GM18507 (cell line): ENCODE measurements at places on chromosomes 6 and 20.

GRCh38 chr6:161434921-161435747, 161.3 kb upstream of the AGPAT4 start:
- DNase-seq: no peak

DNA sequence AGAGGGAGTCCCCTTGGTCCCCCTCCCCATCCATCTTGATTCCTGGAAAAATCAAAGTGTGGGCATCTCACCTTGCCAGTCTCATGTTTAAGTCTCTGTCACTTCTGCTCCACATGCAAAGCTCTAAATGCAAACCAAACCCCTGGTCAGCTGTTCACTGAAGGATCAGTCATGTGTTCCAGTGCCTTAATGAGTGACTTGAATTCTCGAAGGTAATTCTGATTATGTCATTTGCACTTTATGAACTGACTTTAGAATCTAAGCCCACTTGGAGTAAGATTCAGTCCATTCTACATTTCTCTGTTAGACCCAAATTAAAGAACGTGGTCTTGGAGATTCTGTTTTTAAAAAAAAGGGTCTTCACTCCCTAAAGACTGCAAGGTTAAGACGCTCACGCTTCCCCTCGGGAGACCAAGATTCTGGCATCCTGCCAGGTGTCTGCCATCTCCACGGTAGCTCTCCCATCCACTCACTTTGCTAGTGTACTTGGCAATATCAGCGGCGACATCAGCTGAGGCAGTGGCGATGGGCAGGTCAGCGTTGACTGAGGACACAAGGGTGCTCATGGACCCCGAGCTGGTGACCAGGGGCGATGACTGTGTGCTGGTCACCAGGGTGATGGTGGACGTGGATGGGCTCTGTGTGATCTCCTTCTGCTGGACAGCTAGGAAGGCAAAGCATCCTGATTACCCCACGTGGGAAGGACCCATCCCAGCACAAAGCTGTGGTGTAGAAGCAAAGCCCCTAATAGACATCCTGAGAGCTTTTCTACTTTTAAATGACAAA, 120.5 kb downstream of the ZMYND8 start:
- DNase-seq: no peak

DNA sequence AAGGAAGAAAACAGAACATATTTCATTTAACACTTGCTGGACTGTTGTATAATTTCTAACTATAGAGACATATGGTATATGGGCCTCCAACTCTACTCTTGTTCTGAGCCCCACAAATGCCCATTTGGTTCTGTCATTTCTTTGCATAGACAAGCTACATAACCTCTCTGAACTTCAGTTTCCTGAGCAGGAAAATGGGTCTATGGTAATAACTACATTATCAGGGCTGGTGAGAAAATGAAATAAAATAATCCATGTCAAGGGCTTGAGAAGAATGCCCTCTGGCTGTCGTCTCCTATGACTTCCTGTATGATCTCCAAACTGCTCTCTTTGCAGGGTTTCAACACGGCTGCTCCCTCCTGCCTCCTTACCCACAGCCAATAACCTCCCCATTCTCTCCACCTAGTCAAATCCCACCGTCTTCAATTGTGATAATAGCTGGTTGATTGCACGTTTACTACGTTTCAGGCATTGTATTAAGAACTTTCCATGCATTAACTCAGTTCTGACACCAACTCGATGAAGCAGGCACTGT, 12.0 kb downstream of the ZCCHC3 start:
- DNase-seq: no peak

DNA sequence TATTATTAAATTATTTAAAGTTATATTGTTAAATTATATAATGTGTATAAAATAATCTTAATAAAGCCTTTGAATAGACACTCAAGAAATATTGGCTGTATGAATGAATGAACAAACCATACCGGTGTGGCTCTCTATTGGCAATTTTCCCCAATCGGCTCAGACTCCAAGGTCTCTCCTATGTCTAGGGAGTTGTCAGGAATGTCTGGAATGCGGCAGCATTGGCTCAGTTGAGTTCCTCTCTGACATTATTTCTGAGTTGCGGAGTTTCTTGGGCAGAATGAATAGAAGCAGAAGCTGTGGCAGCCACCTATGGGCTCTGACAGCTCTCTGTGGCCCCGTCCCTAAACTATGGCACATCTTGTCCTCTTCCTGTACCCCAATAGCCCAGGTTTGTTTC, 111.0 kb downstream of the SOBP start:
- no peak for DNase-seq

GRCh38 chr6:34154668-34155447, 9.0 kb upstream of the GRM4 start:
- peak; percentile 84 for DNase-seq

DNA sequence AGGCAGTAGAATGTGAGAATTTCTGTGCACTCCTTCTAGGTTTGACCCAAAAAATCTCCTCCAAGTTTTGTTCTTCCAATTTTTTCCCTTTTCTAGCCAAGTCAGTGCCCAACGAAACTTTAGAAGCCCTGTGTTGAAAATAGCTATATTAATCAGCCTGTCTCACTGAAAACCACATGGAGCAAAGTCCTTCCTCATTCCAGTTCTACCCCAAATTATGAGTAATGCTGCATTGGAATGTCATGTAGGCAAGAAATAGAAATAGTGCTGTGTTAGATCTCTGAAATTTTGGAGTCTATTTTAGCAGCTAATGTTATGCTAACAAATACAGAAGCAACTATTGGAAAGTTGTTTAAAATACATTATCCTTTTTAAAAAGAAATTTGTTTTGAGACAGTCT, 725.5 kb downstream of the TBC1D32 start:
- no peak for DNase-seq

- DNase-seq: no peak
Measured at GRCh38 chr6:96948631-96949030, 24.1 kb downstream of the KLHL32 start.

DNA sequence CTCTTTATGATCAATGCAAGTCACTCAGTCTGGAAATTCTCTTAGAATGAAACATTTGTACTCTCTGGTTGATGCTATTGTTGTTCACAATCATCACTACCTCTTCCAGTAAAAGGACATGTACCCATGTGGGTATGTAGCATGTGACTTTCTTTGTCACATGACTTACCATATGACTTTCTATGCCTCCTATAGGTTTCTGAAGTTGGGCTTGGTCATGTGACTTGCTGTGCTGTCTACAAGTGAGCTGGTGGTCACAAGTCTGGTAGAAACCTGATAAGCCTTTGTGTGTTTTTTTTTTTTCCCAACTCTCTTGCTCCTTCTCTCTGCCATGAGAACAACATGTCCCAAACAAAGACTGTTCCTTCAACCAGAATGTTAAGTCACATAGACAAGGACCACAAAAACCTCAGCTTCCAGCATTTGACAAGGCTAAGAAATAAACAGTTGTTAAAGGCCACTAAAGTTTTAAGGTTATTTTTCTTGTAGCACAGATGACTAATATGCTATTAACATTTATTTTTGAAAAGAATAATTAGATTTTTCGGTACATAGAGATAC, 379.2 kb upstream of the SLC35B3 start:
- DNase-seq: no peak

DNA sequence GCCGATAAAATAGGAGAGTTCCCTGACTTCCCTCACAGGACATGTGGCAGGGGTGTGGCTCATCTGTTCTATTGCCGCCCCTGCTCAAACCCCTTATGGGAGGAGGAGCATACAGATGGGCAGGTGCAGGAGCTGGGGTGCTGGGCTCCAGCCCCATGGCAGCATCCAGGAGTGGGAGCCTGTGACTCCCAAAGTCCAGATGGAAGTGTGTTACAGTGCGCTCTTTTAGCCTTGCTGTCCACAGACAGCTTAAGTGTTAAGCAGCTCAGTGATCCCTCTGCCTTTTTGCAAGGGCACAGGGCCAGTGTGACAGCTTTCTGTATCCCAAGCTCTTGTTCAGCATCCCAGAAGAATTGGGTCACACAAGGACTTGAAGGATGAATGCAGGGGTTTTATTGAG, 212.3 kb upstream of the MYLIP start:
- DNase-seq: no peak

- no peak for DNase-seq
Measured at GRCh38 chr6:31165986-31166385, 4.5 kb downstream of the POU5F1 start.

DNA sequence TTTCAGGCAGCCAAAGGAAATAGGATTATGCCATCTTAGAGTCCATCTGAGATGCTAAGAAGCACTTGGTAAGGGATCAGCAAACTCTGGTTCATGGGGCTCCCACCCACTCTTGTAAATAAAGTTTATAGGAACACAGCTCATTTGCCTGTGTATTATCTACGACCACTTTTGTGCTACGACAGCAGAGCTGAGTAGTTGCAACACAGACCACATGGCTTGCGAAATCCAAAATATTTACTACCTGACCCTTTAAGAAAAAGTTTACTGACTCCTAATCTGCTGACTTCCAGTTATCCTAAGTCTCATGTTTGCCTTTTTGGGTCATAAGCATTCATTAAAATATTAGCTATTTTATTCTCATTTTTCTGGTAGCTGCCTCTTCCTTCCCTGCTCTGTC, 859.0 kb downstream of the QKI start:
- no peak for DNase-seq

DNA sequence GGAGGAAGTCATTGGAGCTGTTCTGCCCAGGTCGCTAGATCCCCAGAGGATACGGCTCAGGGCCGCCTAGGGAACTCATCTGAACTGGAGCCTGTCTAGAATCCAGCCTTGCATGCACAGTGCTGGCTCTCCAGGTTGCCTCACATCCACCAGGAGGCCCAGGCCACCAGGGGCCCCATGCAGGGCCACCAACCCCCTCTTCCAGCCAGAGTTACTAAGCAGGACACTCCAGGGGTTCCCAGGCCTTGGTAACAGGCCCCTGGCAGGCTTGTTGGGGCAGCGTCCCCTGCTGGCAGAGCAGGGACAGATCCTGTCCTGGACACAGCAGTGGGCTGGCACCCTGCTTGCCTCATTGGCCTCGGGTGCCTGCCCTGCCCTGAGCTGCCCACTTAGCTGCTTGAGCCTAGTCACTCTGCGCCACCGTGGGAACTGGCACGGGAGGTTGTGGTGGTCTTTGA, 35.3 kb downstream of the EFCAB8 start:
- no peak for DNase-seq

DNA sequence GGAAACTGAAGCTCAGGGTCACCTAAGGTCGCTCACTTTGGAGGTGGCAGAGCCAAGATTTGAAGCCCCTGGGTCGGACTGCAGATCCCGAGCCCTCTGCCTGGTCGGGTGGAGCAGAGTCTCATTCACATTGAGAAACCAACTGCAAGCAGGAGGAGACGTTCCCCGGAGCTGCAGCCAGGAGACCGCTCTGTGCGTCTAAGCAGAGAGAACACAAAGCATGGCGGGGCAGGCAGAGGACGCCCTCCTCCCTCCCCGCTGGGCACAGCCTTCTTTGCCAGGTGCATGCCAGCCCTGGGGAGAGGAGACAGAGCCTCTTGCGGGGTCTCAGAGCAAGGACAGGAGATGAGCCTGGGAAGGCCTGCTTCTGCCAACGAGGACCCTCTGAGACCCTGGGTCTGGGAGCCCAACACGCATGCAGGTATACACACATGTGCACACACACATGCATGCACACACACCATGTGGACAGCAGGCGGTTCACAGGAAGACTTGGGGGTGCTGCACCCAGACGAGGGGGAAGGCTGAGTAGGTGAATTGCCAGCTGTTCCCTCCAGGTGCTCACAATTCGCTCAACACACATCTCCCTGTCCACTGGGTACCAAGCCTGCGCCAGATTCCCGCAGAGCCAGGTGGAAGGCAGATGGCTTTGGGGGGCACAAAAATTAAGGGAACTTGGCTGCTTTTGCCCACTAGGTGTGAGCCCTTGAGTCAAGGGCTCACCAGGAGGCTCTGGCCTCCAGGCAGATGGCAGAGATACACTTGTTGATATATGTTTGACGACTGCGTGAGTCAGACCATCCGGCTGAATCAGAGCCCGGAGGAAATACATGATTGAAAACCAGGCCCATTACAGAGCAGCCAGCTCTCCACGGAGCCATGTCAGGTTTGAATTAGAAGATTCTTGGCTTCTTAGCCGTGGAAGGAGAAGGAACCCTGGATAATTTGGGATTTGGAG, 5.5 kb upstream of the NTSR1 start:
- no peak for DNase-seq

- DNase-seq: no peak
Measured at GRCh38 chr6:87357479-87358196, 13.0 kb downstream of the C6orf163 start.

DNA sequence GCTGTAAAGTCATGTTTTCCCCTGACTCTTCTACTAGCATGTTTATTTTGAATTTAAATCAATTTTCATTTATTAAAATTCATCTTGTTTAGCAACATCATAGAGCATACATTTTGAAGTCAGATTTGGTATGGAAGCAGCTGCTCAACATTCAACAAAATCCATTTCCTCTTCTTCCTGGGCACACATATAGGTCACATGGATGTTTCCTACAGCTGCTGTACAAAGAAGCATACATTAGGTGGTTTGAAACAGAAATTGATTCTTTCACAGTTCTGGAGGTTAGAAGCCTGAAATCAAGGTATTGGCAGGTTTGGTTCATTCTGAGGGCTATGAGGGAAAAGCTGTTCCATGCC, 495.2 kb downstream of the RFPL4B start:
- DNase-seq: no peak

- DNase-seq: no peak
Measured at GRCh38 chr6:92962846-92963245, 456.5 kb downstream of the EPHA7 start.

- DNase-seq: no peak
Measured at GRCh38 chr6:129192458-129192989, 309.6 kb downstream of the LAMA2 start.

DNA sequence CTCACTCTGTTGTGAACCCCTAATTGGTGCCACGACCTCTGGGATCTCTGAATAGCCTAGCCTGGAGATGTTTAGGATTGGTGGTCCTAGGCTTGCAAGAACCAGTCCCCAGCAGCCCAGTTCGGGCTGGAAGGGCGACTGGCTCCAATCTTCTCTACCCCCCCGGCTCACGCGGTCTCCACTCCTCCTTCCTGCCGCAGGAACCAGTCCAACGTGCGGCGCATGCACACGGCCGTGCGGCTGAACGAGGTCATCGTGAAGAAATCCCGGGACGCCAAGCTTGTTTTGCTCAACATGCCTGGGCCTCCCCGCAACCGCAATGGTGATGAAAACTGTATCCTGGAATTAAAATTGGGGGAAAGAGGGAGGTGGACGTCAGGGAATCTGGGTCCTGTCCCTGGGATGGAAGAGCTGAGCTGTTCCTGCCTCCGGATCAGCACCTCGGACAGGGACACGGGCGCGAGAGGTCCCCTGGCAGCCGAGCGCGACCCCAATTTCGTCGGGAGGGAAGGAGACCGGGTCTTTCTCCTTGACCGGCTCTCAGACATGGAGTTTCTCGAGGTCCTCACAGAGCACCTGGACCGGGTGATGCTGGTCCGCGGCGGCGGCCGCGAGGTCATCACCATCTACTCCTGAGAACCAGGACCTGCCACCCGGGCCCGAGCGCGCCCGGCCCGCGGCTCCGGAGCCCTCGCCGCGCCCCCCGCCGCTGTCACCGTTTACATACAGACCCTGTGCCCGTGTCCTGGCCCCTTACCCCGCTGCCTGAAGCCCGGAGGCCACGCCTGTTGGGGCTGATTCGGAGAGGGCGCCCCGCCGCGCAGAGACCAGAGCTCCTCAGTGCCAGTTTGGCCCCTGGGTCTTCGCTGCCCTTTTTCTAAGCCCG, 28.2 kb downstream of the SLC12A5 start:
- no peak for DNase-seq

GRCh38 chr6:119728935-119729334, 379.4 kb upstream of the MAN1A1 start:
- DNase-seq: no peak

GRCh38 chr20:17445543-17445942, 85.6 kb downstream of the BFSP1 start:
- DNase-seq: no peak
